ENCODE measurements at places on chromosomes 12 and 14.

DNA sequence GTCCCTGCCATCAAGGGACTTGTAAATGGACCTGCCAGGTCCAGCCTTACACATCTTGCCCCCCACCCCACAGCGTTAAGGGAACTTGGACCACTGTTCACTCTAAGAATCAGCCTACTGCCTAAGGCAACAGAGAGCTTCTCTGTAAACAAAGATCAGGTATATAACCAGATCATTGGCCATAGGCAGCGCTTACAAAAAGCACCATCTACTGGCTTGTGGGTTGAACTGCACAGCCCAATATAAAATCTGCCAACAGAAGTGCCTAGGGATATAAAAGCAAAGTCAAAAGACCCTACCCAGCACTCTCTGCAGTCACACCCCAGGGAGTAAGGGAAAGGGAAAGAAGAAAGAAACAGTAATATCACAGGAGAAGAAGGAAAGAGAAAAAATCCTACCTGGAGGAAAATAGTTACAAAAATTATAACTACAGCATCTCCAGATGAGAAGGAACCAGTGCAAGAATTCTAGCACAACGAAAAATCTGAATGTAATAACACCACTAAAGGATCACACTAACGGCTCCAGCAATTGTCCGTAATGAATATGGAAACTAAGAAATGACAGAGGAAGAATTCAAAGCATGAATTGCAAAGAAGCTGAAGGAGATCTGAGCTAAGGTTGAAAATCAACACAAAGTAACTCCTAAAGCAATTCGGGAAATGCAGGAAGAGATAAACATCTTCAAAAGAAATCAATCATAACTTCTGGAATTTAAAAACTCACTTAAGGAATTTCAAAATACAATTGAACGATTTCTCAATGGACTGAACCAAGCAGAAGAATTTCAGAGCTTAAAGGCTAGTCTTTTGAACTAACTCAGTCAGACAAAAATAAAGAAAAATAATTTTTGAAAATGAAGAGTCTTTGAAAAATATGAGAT, 95.2 kb upstream of the PCED1B start:
- no peak for DNase-seq

- DNase-seq = no peak
Observed at GRCh38 chr14:56127156-56127555, 8.9 kb downstream of the PELI2 start.

- no peak for DNase-seq
Observed at GRCh38 chr14:102551995-102552705, 40.3 kb upstream of the RCOR1 start.

GRCh38 chr14:77003960-77004710, 24.4 kb downstream of the IRF2BPL start:
- DNase-seq = no peak

DNA sequence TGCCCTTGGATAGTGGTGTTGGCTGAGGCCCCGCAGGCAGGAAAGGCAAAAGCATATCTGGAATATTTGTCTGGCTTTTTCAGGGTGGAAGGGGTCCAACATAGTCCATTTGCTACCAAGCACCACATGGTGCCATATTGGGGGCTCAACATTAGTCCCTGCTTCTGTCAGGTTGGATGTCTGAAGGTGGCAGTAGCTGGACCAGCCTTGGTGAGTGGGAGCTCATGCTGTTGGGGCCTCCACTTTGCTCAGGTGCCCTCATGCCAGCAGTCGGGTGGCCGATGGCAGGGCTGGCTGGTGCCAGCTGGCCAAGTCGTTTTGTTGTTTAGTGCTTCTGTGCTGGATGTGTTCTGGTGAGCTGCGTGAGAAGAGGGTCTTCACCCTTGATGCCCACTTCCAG, 135.3 kb downstream of the PAPOLA start:
- no peak for DNase-seq
